Activated T-helper 17 cell treated with anti-CD3 and anti-CD28 coated beads, Interleukin-2, amount 50 U/mL, for 72 hours (primary cell): ENCODE measurements at places on chromosomes 1 and 21.

- ATAC-seq: no peak
Measured at GRCh38 chr1:8164670-8165069, 138.6 kb upstream of the ERRFI1 start.

DNA sequence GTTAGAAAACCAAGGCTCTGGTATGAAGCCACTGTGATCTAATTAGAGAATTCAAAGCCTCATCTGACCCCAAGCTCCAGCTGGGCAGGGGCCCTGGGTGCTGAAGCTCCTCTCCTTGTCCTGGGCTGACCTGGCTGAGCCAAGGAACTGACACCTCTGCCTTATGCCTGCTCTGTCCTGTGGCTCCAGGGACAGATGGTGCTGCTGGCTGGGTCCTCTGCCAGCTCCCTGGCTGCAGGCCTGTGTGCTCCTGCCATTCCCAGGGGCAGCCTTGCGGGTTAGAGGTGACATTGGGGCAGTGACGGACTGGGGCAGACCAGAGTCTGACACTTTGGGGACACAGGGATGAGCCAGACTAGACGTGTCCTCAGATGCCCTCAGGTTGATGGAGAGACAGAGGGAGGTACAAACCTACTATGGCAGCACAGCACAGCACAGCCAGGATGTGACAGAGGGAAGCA, 11.8 kb downstream of the ACOT11 start:
- no peak for ATAC-seq

GRCh38 chr1:63322114-63322943, at the start of gene FOXD3:
FOXD3 (plus strand) TSS chr1:63322567; CDS start chr1:63323059, 492 bp downstream.
- ATAC-seq: peak; percentile 32

DNA sequence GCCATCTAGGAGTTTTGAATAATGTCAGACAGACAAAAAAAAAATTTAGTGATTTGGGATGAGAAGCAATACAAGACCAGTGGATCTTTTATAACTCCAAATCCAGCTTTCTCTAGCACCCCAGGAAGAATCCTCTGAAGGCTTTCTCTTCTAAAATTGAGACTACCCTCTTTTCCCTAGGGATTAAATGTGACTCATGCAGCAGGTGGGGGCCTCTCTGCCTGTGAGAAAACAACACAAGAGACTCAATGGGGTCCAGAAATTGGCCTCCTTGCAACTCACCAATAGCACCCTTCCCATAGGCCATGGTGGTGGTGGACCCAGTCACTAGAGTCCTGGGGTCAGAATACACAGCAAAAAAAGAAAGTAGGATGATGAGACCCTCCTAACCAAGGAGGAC, 120.3 kb upstream of the ATP1A1 start:
- ATAC-seq: no peak

DNA sequence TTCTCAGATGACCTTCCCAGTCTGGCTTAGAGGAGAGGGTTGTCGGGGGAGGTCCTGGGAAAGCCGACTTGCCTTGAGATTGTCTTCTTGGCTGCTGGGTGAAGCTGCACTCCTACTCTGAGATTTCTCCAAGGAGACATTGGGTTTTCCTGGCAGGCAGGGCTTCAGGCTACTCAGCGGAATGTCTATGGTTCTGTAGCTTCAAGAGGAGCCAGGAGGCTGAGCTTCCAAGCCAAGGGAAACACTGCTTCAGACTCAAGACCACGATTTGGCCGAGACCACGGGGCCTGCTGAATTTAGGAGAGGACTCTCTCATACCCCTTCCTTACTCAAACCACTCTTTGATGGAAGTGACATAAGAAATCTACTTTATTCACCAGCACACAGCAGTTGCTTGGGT, 67.8 kb downstream of the NTMT2 start:
- ATAC-seq: no peak

GRCh38 chr1:63322944-63323864, 837 bp downstream of the FOXD3 start:
- ATAC-seq: peak; percentile 46

DNA sequence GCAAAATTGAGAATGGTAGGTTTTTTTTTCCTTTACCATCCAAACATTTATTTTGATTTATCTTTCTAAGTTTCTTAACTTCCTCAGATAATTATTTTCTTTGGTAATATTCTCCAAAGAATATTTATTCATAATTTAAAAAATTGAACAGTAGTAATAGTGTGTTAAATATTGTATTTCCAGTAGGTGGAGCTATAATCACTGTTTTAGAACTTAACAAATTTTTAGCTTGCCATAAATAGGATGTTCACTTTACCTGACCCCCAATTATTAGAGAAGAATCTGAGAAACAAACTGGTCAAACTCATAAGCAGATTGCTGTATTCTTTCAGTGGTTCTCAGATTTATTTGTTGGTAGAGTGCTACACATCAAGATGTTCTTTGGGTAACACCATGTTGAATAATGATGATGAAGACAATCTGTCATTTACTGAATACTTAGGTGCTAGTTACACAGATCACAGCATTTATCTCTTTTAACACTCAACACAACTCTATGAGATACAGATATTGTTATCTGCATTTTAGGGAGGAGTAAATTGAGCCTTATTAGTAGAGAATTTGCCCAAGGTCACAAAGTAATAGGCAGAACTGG, 82.4 kb upstream of the GPR88 start:
- no peak for ATAC-seq

DNA sequence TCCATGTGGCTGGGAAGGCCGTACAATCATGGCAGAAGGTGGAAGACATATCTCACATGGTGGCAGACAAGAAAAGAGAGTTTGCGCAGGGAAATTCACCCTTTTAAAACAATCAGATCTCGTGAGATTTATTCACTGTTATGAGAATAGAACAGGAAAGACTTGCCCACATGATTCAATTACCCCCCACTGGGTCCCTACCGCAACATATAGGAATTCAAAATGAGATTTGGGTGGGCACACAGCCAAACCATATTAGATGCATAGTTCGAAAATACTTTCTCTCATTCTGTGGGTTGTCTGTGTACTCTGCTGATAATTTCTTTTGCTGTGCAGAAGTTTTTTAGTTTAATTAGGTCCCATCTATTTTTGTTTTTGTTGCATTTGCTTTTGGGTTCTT, 990.3 kb downstream of the PLA2G4A start:
- ATAC-seq: no peak

DNA sequence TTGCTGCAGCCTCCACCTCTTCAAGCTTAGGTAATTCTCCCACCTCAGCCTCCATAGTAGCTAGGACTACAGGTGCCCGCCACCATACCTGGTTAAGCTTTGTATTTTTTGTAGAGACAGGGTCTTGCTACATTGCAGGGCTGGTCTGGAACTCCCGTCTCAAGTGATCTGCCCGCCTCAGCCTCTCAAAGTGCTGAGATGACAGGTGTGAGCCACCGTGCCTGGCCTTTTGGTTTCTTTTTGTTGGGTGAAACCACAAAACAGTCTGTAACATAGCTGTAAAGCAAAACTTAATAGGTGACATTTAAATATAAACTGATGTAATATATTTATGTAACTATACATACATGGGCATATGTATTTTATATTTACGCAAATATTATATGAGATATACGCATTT, 3.1 kb upstream of the DNAJC11 start:
- ATAC-seq: no peak

DNA sequence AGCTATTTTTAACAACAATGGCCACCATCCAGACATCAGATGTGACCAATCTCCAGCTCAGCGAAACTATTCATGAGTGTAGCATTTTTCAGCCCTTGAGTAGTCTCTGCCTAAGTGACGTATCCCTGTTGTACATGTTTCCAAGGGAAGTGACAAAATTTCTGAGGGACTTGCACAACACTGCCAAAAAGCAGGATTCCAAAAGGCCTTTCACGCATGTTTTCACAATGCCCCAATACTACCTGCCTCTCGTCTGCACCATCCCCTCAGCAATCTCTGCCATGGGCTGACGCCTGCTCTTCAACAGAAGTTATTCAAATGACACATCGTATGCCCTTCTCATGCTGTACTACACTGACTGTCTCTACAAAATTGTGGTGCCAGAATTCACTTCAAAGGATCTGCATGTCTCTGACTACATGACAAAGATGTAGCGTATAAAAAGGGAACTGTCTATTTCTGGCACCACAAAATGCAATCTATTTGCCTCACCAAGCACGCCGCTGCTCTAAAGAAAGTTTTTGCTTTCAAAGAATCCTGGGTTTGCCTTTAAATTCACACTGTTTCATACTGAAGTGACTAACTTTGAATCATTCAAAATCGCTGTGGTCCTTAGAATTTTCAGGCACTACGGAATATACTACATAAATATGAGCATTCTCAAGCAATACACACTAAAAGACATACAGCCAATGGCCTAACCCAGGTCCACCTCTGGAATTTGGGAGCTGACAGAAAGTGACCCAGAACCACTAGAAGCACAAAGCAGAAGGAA, 32.9 kb downstream of the JAK1 start:
- peak; percentile 43 for ATAC-seq

GRCh38 chr1:35560256-35561225, 2.9 kb downstream of the NCDN start:
- no peak for ATAC-seq

DNA sequence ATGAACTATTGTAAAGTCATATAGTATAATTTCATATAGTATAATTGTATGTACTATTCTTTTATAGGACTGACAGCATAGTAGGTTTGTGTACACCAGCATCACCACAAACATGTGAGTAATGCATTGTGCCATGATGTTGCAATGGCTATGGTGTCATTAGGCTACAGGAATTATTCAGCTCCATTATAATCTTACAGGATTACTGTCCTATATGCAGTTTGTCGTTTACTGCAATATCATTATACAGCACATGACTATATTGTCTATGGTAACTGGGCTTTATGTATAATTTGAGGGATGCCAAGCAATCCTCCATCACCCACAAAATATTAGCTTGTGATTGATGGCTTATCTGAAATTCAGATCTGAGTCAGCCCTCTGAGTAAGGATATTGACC, 54.2 kb upstream of the PBX1 start:
- no peak for ATAC-seq

DNA sequence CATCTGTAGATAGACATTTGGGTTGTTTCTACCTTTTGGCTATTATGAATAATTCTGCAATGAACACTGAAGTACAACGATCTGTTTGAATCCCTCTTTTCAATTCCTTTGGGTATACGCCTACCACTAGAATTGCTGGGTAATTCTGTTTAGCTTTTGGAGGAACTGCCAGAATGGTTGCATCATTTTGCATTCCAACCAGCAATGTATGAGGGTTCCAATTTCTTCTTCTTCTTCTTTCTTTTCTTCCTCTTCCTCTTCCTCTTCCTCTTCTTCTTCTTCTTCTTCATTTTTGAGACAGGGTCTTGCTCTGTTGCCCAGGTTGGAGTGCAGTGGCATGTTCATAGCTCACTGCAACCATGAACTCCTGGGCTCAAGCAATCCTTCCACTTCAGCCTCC, 13.8 kb upstream of the THEM5 start:
- ATAC-seq: no peak

DNA sequence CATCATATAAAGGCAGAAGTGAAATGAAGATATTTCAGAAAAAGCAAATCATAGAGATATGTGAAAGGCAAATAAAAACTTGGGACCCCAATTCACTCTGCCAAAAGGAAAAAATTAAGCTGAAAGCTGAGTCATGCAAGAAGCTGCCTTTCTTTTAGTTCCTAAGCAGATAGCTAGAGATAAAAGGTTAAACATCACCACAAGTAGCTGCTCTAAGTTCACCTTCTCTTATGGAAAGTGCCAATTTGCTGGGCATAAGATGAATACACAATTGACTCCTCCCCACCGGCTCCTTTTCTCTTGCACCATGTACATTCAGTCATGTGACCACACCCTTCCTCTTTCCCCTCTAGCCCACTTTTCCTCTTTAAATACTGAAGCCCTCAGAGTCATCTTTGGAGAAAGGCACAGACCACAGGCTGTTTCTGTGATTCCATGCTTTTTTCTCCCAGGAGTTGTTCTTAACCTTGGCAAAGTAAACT, 5.4 kb upstream of the SUMO3 start:
- no peak for ATAC-seq

DNA sequence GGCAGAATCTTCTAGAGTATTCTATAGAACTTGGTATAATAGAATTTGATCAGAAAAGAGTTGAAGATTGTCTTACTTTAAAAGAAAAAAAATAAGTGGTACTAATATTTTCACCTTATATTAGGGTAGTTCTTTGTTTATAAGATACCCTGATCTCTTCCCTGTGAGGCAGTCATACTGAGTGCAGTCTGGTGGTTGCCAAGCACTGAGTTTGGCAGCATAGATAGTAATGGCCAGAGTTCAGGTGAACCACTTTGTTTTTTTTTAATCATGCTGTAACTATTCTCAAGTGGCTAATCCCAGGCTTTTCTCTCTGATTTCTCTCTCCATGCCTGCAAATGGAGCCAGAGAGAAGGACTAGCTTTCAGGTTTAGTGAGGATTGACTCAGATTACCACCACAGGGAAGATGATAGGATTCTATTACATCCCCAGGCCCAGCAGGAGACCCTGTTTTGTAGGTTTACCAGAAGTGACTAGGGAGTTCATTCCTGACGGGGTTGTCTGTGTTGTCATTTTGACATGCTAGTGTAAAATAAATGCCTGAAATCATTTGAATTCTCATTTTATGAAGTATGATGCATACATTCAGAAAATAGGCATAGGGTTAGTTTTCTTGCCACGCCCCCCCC, 16.7 kb downstream of the KDM1A start:
- ATAC-seq: no peak

GRCh38 chr1:223556414-223557129, 108.9 kb downstream of the CAPN8 start:
- ATAC-seq: peak; percentile 72

DNA sequence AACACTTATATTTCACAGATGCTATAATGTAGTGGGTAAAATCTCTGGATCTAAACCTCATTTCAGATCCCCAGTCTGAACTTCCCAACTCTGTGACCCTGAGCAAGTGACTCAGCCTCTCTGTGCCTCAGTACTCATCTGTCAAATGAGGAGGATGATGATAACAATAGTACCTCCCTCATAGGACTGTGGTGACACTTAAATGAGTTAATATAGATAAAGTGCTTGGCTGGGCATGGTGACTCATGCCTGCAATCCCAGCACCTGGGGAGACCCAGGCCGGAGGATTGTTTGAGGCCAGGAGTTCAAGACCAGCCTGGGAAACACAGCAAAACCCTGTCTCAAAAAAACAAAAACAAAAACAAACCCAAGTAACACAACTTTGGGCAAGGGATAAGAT, 4.7 kb upstream of the ECE1 start:
- ATAC-seq: peak; percentile 58

DNA sequence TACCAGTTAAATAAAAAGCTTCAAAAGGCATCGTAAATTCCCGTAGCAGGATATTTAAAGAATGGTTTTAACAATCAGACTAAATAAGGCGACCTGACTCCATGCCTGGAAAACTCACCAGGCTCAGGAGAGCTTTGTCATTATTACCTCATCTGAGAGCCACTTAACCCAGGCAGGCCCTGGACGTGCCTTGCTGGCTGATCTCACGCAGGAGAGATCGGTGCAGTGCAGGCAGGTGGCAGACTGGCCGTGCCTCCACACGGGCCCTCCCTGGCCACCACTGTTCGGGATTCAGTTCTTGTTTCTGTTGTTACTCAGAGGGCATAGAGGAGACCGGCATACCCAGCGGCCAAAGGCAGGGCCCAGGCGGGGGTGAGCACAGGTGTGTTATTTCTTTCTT, 6.4 kb downstream of the MT1HL1 start:
- ATAC-seq: no peak
